Left hindlimb (tissue), 1 donor: ENCODE measurements at places on chromosomes 7 and 10.

GRCh38 chr7:147079083-147079482 is 962.5 kb downstream of the CNTNAP2 start:
- no peak for DNase-seq

DNA sequence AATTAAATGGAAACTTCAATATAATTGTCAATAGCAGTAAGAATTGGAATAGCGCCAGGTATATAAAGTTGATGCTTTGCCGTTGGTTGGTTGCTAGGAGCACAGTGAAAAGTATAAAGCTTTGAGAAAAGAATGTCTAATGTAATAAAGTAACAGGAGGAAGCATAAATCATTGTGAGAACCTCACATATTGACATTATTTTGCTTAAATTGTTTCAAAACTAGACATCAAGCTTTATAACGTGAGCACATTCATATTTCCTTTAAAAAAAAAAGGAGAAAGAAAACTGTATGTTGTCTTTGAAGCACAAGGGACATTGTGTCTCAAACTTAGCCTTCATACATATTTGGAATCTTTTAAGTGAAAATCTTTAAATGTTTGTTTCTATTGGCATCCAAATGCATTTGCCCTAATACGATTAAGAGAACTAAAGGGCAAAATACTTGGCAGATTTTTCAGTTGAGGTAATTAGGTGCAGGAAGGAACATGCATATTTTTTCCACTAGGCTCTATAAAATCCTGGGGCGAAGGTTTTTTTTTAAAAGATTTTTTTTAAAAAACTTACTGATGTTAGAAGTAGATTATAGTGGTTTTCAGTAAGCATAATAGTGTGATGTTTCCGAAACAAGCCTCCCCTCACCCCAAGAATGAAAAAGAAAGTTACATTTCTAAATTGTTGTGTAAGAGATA is 92.4 kb downstream of the ARID5B start:
- DNase-seq, result no peak

DNA sequence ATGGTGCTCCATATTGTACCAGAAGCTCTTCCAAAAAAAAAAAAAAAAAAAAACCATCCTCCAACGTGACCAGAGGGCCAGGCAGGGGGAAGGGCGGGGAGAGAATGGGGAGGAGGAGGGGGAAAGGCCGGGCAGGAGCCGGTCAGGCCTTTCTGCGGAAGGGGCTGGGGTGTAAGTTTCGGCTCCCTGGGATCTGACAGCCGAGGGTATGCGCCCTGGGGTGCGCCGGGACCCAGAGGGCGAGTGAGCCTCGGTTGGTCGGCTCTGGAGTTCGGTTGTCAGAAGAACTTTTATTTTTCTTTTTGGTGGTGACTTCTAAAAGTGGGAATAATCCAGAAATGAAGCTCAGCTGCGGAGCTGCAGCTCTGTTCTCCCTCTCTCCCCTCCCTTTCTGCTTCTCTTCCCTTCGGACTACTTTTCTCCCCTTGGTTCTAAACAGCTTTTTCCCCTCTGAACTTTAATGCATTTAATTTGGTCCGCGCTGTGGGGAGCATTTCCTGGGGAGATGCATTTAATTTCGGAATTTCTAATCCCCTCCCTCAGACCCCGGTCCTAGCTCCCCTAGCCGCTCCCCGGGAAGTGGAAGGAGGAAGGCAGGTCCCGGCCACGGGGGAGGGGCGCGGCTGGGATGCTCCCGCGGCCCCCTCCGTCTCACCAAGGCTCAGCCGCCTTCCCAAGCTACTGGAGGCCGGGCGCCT is 3.9 kb upstream of the PAX2 start:
- no peak for DNase-seq

- DNase-seq, result no peak
These were observed 110.2 kb upstream of the GDF10 start for GRCh38 chr10:47189802-47190201.
